ENCODE measurements at places on chromosomes 4 and X.

- no peak for DNase-seq
These were observed 168.8 kb downstream of the RELL1 start for GRCh38 chr4:37517326-37517725.

- DNase-seq, result peak; percentile 49
These were observed 58.1 kb upstream of the HOPX start for GRCh38 chr4:56739066-56739777.

- DNase-seq, result no peak
These were observed 1063.8 kb upstream of the INTU start for GRCh38 chr4:126568652-126569570.

DNA sequence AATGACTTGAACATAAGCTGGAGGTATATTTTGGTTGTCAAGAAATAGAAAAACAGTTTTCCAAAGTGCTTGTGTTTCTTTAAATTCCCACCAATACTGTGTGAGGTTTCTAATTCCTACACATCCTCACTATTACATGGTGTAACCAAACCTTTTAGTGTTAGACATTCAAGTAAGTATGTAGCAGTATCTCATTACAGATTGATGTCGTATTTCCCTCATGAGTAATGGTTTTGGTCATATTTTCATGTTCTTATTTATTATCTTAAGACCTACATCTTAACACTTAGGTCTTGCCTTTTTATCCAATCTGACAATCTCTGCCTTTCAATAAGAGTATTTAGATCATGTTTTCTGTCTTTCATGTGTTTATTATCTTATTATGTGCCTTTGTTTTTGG, 253.7 kb upstream of the ANXA10 start:
- DNase-seq, result no peak

DNA sequence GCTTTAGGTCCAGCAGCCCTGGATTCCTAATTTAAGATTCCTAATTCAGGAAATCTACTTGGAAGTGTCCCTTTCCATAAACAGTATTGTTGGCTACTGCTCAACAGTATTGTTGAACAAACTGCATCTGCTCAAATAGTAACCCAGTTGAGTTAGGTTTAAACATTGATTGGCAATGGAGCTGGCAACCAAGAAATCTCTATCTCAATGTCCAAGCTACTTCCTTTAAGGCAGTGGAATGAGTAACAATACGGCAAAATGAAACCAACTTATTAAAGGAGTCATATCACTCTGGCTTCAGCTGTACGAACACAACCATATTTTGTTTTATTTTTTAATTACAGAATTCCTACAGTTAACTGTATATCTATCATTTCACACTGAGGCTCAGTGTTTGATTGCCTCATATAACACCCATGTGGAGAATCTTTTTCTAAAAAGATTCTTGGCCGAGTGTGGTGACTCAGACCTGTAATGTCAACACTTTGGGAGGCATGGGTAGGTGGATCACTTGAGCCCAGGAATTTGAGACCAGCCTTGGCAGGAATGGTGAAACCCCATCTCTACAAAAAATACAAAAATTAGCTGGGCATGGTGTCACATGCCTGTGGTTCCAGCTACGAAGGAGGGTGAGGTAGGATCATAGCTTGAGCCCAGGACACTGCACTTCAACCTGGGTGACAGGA, 71.7 kb upstream of the IL13RA1 start:
- no peak for DNase-seq

GRCh38 chr4:122576261-122577188, 44.3 kb downstream of the IL21 start:
- DNase-seq, result peak; percentile 25

DNA sequence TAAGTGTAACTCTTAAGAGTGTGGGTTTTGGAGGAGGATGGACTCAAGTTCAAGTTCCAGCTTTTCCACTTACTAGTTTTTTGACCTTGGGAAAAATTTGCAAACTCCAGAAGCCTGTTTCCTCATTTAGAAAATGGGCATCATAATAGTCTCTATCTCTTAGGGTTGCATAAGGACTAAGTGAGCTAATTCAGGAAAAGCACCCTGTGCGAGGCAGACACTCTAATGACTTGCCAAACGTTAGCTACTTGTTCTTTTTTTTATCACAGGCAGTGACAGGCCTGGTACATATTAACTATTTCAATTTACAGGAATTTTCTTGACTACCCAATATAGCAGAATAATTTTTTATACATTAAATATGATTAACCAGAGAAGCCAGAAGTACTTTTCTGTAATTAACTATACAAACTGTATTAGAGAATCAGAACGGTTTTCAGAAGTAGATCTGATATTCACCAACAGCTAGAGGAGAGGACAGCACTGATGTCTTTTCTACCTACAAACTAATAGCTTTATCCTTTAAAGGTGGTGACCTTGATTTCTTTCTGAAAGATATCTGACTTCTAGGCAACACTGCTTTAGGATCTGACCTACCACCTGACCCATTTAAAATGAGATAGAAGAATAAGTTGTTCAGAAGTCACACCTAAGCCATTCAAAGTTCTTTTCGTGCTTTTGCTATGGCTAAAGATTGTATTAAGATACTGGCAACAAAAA, 139.6 kb upstream of the HAND2 start:
- DNase-seq, result no peak

- no peak for DNase-seq
These were observed 32.5 kb downstream of the SORBS2 start for GRCh38 chr4:185779517-185779916.

DNA sequence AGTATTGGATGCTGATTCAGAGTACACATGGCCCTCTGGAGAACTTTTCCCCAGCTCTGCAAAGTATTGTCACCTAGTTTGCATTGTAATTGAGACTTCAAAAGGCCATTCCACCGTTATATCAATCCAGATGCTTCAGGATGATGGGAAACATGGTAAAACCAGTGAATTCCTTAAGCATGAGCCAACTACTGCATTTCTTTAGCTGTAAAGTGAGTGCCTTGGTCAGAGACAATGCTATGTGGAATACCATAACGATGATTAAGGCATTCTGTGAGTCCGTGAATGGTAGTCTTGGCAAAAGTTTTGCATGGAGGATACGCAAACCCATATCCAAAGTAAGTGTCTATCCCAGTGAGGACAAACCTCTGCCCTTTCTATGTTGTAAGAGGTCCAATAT, 355.2 kb downstream of the DCAF12L2 start:
- DNase-seq, result no peak

DNA sequence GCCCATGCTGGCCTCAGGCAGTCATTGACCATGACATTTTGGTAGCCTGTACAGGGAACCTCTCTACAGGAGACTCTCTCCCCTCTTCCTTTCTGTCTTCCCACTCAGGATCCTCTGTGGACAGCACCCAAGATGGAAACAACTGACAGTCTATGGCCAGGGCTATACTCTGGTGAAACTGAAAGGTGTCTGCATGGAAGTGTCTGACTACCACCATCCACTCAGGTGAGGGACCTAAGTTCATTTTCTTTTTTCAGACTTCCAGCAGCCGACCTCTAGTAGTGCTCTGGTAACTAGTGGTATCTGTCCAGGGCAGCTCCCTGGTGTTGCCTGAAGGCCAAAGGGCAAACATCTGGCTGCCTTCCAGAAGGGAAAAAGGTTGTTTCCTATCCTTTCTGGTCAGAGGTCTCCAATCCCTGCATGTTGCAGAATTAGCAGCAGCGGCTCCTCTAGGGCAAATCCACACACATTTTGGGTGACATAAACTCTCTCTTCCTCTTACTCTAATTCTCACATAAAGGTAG, 804.5 kb downstream of the C4orf33 start:
- DNase-seq, result no peak

GRCh38 chrX:9253211-9253610, 211.6 kb upstream of the TBL1X start:
- no peak for DNase-seq

- no peak for DNase-seq
These were observed 643 bp downstream of the FHL1 start for GRCh38 chrX:136147976-136148375.

DNA sequence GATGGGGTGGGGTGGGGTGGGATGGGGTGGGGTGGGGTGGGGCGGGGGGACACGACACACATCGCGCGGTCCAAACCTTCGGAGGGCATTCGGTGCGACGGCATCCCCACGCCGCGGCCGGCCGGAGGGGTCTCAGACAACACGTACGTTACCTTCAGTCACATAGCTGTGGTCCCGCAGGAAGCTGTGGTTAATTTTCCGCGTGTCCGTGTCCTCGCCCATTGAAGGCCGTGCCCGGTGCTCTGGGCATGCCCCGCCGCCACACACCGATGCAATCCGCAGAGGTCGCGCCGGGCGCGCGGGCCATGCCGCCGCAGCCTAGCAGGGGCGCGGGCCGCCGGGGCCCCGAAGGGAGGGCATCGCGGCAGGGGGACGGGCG, 417 bp downstream of the PPP2R2C start:
- DNase-seq, result no peak

DNA sequence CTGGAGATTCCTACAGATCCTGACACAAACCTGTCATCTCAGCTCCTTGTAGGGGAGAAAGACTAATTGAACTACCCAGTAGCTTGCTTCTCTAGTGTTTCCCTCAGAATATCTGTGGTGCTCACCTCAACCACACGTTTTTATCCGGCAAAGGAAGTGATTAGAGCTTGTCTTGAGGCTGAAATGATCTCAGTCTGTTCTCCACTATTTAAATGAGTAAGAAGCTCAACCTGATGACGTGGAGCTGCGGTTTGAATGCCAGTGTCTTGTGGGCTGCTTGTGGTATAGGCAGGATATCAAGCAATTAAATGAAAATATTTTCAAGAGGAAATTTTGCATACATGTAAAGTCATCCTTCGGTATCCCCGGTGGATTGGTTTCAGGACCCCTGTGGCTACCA, 270.2 kb downstream of the TLL1 start:
- no peak for DNase-seq

DNA sequence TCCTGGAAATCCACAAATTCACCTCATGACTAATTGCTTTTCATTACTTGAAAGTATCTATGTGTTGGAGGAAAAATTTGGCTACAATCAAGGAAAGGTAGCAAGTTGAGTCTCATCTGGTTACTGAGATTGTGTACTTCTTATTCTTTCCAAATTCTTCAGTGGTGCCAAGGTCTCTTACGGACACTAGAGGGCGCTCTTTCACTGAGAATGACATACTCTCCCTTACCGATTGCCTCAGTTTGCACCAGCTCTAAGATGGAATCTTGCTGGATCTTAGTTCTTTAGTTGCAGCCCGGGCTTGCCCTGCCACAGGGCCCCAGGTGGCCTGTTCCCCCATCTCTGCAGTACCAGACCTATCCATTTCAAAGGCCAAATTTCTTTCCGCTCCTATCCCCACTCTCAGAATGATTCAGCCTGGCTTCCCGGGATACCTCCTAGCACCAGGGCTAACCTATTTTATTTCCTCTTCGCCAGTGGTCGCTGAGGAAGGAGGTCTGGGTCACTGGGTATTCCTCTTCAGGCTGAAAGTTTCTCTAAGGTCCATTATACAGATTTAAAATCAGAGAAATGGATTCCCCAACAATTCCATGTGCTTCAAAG, 24.6 kb upstream of the GPR50 start:
- peak; percentile 3 for DNase-seq

DNA sequence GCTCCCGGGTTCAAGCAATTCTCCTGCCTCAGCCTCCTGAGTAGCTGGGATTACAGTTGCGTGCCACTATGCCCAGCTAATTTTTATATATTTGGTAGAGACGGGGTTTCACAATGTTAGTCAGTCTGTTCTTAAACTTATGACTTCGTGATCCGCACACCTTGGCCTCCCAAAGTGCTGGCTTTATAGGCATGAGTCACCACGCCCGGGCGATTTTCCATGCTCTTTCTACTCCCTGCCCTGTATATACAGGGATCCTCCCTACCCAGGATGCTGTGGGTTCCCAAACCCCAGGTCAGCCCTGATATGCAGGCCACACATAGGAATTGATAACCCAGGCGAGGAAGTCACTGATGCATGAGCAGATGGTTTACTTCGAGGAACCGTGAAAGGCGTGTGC, 31.4 kb downstream of the SSX5 start:
- DNase-seq, result no peak

GRCh38 chrX:111254896-111255693, 15.2 kb downstream of the CAPN6 start:
- DNase-seq, result no peak

DNA sequence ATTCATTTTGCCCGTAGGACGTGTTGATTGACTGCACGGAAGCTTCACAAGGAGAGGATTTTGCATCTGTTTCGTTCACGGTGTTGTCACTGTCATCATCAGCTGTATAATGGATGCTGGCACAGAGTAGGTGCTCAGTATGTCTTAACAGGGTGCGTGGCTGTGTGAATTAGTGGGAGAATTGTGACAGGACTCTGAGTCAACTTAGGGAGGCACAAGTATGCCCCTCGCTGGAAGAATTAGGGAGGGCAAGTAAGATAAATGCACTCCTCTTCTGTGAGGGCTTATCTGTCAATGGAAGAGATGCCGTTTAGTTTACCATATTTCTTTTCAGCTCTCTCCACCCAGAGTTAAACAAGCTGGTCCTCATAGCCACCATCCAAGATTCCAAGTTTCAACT, 107.2 kb downstream of the TRIML1 start:
- DNase-seq, result no peak

DNA sequence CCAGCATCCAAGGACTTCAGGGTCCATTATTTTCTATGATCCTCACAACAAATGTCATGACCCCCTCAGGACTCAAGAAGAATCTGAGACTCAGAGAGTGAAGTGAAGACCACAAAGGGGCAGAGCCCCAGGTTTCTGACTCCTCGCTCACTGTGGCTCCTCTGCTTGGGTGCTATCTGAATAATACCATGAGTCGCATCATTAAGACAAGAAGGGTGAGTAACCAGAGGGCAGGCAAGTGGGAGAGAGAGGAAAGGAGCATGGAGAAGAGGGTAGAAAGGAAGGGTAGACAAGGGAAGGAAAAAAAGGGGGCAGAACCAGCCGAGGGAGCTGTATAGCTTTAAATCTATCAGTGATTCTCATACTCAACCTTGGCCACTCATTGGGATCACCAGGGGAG, 15.5 kb upstream of the HSD17B10 start:
- DNase-seq, result no peak

GRCh38 chr4:86055898-86056297, 304.0 kb downstream of the MAPK10 start:
- no peak for DNase-seq

GRCh38 chr4:17921451-17921850, 100.1 kb downstream of the LCORL start:
- no peak for DNase-seq

DNA sequence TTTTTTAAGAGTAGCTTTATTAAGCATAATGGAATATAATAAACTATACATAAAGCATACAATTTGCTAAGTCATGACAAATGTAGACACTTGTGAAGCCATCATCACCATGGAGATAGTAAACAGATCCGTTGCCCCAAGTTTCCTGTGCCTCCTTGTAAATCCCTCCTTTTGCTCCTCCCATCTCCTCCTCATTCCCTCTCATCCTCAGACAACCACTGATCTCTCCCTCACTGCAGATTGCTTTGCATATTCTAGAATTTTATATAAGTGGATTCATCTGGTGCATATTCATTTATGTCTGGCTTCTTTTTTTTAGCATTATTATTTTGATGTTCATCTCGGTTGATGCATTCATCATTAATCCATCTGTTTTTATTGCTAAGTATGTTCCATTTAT, 67.0 kb downstream of the CYTL1 start:
- no peak for DNase-seq

- DNase-seq, result no peak
These were observed 17.7 kb upstream of the CPE start for GRCh38 chr4:165360985-165361670.

All from LNCaP clone FGC (cell line).